ENCODE measurements at places on chromosomes 4 and X. TPM values are rescaled to one million over a fixed set of nuclear protein-coding genes. Genes with fewer than 3 reads are reported as not detected.

GRCh38 chr4:10656988-10657387, 27.6 kb downstream of the CLNK start:
- DNase-seq = peak; percentile 89

DNA sequence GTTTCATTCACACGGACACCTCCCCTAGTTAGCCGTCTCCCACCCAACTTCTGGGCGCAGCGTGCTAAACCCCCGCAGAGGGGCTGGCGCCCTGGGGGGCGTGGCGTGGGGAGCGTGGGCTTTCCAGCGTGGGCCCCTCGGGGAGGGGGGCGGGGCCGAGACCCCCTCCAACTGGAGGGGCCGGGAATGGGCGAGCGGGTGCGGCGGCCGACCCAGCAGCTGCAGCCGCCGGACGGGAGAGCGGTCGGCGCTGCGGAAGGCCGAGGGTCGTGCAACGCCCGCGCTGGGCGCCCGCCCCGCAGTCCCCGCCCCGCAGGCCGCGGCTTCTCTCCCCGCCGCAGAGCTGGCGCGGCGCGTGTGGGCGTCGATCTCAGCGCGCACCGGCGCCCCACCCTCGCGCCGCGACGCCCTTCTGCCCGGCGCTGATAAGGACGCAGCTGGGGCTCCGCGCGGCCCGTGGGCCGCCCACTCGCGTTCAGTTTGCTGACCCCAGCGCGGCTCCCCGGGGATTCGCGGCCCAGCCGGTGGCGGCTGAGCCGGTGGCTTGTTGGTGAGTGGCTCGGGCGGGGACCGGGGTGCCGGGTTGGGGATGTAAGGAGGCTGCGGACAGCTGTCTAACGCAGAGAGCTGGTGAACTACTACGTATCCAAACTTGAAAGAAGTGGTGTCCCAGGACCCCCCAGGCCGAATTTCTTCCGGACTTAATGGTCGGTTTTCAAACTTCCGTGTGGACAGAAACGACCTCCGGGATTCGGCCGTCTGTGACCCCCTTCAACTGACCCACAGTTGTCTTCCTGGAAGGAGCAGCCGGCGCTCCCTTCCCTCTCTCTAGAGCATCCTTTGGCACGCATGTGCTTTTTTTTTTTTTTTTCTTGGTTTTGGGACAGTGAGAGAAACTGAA, 1.5 kb downstream of the FHDC1 start:
- no peak for DNase-seq

GRCh38 chrX:54495814-54496516, at the start of gene FGD1:
FGD1 (minus strand) TSS chrX:54496234; CDS start chrX:54495432, 802 bp downstream.
- peak; percentile 64 for DNase-seq

GRCh38 chrX:35432056-35432455, 366.1 kb upstream of the MAGEB16 start:
- no peak for DNase-seq

GRCh38 chrX:23826216-23826615, 43.2 kb downstream of the SAT1 start:
- no peak for DNase-seq

GRCh38 chrX:34805951-34806350, 136.6 kb upstream of the FAM47B start:
- no peak for DNase-seq

Gene FABP2
- total RNA-seq = not detected

DNA sequence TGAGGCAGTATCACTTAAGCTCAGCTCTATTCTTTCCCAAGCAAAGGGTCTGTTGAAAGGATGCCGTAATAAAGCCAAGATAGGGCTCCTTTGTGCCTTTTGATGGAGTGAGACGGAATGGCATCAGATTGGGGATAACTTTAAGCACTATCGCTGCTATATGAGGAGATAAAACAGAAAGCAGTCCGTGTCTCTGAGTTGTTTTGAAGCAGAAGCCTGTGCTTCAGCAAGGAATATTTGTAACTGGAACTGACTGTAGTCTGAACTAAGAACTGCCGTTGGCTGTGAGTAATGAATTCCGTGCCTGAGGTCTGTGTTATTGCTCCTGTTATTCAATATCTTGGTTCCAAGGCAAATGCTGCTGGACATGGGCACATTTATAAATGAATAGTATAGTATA, 297.4 kb downstream of the ANKRD50 start:
- peak; percentile 8 for DNase-seq

DNA sequence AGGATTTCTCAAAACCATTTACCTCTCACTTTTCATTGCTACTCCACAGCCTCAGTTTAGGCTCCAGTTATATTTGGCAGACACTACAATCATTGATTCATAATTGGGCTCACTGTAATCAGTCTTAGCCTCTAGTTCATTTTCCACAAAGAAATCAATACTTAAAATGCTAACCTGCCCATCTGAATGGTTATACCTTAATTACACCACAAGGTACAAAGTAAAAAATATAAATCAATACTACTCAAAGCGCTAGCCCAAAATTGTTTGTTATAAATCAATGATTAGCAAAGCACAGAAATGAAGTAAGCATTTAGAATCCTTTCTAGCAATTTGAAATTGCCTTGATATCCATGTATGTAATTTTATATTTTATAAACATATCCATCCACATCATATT, 222.6 kb upstream of the NDST3 start:
- no peak for DNase-seq

DNA sequence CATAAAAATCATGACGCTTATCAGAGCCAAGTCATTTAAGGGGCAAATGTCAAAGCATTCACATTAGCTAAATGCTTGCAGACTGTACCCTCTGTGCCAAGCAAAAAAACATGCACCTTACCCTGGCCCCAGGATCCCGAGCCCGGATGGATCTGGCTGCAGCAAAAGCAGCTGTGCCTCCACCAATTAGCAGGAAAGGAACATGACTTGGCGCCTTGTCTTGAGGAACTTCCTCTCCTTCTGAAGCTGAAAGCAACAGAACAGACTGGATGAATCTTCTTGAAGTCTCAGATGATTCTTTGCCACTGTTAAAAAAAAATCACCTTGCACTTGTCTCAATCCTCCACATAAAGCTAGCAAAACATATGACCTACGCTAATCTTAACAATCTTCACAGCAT, 18.0 kb downstream of the AIFM1 start:
- no peak for DNase-seq

DNA sequence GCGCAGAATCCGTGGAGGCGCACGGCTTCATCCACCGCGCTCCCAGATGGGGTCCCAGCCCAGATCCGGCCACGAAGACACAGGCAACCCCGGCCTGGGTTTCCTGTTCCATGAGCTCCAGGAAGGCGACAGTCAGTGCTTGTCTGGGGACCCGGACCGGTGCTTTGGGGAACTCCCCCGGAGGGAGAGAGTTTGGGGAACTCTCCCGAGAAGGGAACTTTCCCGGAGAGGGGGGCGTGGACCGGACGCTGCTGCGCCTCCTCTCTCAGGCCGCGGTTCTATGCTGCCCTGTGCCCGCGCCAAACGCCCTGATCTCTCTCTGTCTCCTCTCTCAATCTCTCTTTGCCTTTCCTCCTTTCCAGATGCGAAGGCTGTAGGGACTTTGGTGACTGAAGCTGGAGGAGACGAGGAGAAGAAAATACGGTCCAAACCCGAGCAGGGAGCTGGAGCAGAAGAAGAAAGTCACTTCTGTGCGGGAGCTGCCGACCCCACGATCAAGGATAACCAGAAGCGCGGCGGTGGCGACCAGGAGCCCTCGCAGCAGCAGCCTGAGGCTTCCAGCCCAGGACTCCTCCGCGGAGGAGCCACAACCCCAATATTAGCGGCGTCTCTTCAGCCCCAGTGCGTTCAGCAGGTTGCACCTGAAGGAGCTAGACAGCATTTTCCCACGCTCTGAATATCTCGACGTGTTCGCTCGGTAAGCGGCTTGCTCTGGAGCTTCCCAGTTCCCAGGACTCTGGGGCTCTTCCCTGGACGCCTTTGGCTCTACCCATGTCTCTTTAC, 47.6 kb upstream of the NKAP start:
- no peak for DNase-seq

- DNase-seq = peak; percentile 96
Measured at GRCh38 chr4:26787461-26788340, 72.9 kb upstream of the STIM2 start.

GRCh38 chrX:119155416-119156035, 27.9 kb upstream of the KIAA1210 start:
- DNase-seq = peak; percentile 95

Gene PLA2G12A
- 51.6 TPM for total RNA-seq

GRCh38 chrX:25523574-25524540, 508.1 kb upstream of the ARX start:
- peak; percentile 40 for DNase-seq

DNA sequence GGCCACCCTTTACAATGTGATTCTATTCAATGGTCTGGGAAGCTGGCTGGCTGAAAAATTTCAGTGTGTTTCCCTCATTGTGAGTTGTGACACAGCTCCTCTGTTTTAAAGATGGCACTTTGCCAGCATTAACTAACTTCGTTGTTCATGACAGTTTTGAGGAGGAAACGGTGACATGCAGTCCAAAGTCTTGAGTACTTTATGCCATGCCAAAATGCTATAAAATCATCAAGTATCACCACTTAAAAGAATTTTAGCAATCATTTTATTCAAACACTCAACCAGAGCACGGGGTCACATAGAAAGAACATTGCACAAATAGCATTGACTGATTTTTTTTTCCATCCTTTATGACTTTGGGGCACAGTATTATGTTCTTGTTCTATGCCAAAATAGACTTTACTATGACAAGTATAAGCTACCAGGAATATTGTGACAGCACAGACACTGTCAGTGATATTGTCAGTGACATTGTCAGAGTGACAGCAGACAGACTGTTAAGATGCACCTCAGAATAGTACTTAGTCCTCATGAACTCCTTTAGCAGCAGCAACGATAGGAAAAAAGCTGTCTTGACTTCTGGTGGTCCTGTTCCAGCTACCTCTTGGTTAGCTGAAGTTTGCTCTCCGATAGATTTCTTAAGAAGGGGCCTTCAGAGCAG, 46.7 kb downstream of the CXCL13 start:
- no peak for DNase-seq

DNA sequence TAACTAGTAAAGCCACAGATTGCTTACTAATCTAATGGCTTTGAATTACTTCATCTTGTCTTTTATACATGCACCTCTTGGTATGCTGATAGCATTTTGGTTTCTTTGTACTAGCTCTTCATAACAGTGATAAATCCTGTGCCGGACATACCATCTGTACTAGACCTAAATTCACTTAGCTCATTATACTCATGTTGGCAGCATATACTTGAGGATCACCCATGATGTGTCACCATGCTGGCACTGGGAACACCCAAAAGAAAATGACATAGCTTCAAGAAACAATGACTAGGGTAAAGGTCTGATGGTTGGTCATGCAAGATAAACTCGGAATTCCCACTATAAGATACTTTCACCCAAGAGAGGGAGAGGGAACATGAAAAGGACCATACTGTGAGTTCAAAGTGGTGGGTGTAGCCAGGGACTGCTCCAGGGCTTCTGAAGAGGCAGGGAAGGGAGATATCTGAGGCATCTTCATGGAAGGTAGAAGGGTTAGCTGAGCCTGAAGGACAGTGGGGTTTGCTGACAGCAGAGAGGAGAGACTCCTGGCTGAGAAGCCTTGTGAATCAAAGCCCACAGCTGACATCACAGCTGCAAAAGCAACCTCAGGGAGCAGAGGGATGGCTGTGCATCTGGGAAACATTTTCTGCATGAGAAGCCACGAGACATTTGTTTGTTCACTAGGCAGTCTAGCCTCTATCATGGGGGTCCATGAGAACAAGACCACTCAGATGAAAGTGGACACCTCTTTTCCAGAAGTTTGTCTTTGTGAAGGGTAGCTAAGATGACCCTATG, 314.2 kb downstream of the RAB28 start:
- DNase-seq = no peak

DNA sequence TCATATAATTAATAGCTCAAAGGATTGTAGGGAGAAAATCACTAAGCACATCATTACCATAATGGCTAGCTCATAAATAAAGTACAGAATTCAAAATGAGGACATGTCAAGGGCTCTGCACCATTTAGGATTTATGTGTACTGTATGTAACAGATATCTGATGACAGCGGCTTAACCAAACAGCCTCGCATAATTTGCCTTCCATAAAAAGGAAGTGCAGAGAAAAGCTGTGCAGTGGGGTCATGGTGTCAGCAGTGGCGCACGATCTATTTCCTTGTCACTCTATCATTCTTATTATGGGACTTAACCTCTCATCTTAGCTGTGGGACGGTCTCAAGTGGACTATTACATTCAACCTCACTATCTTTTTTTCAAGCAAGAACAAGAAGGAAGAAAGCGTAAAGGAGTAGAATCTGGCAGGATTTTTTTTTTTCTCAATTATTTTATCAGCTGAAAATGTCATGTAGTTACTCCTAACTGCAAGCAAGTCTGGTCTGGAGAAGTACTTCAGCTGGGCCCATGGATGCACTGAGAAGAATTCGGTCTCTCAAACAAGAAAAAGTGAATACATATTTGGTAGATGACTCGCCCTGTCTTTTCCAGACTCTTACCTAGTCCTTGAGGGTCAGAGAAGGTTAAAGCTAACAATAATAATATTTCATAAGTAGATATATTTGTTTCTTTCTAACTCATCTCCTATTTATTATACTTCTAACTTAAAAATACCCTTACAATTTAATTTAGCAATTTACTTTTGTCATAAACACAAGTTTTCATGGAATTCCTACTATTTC, 94.6 kb downstream of the COX18 start:
- peak; percentile 56 for DNase-seq

Gene ALPK1
- total RNA-seq = 4.2 TPM

DNA sequence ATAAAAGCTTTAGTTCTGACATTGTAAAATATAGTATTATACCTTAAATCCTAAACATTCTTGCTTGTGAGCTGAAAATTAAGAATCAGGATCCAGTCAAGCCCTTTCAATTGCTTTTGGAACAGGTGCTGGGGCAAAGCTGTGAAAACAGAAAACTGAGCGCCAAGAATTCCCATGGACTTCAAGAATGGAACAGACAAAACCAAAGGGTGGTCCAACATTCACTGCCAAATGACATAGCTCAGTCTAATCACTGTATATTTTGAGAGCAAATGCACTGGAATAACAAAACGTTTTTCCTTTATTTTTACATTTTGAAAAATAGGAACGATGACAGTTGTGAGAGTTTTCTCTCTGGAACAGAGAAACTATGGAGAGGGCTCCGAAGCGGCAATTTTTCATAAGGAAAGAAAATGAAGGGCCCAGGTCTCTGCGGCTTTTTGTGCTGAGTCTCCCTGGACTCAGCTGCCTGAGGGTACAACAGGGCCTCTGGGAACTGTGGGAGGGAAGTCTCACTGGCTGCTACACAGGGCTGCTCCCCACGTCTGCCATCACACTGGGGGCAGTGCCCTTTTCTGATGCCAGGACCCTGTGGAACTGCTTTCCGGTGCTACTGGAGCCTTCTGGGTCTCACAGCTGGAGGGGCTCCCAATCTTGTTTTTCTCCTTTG, 56.0 kb upstream of the BMPR1B start:
- no peak for DNase-seq

Gene SLC4A4
- total RNA-seq = 0.47 TPM

DNA sequence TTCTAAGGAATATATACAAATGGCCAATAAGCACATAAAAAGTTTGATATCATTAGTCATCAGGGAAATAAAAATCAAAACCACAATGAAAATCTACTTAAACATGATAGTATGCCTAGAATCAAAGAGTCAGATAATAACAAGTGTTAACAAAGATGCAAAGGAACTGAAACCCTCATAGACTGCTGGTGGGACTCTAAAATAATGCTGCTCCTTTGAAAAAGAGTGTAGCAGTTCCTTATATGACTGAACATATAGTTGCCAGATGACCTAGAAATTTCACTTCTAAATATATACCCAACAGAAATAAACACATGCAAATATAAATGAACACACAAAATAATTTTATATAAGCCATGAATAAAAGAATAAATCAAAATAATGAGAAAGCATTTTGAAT, 205.1 kb upstream of the CTSO start:
- DNase-seq = no peak

GRCh38 chr4:84582988-84583875, at the start of gene CDS1:
CDS1 (plus strand) TSS chr4:84583127; CDS start chr4:84583402, 275 bp downstream.
- DNase-seq = peak; percentile 46
